ENCODE measurements at places on chromosomes 6 and 20.

DNA sequence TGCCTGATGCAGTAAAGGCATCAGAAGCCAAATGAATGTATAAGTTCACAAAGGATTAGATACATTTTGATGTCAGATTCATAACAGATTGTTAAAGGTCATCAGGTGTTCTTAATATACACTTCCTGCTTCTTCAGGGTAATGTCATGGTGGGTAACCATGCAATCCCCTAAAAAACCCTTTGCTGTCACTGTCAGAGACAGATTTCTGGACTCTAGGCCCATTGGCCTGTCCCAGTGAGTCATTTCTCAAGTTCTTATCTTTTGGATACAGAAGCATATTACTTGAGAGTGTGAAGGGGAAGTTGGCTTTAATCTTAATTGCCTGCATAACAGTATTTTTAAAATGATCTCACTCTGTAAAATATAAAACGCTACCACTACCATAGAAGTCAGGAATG is 895.6 kb upstream of the MAP3K7 start:
- DNase-seq, result peak; percentile 15

- no peak for DNase-seq
Observed at GRCh38 chr20:23013429-23013828, 21.7 kb upstream of the SSTR4 start.

- peak; percentile 38 for DNase-seq
Observed at GRCh38 chr20:11350126-11351005, 567.3 kb upstream of the BTBD3 start.

- no peak for DNase-seq
Observed at GRCh38 chr6:75124983-75125382, 80.9 kb downstream of the COL12A1 start.

- DNase-seq, result no peak
Observed at GRCh38 chr20:19881080-19881840, 123.2 kb downstream of the RIN2 start.
